Heart right ventricle (tissue), 16 donors: ENCODE measurements at places on chromosomes 16 and 17.

DNA sequence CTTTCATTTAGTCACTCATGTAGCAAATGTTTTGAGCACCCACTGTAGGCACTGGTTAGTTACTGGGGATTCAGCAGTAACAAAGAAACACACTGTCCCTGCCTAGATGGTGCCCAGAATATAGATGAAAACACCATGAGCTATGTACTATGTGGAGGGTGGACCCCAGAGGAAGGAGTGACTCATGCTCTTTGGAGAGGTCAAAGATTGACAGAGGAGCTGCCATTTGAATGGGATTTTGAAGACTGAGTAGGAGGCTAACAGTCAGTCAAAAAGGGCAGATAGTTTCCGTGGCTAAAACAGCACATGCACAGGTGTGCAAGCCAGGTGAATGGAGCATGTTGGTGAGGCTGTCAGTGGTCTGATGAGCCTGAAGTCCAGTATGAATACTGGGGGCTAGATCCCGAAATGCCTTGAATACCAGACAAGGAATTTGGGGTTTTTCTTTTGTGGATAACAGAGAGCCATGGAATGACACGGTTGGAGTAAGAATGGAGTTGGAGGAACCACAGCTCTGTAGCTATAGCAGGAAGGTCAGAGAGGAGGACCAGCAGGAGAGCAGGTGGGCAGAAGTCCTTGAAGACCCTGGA lies 6.1 kb downstream of the IL21R start:
- peaks cover 6% of the 10 kb centered on the region for H3K27me3 ChIP-seq
- no peaks in the 10 kb centered on the region for H3K4me1 ChIP-seq
- no peak overlapping the region for H3K27ac ChIP-seq
- no peaks in the 10 kb centered on the region for H3K36me3 ChIP-seq
- DNase-seq, result no peak
- H3K4me3 ChIP-seq, result no peak overlapping the region

GRCh38 chr17:49210158-49211029 lies at the start of the genes ABI3 and GNGT2:
TSS of gene ABI3 (plus strand) at chr17:49210707. CDS start at chr17:49210725, 18 bp downstream.
TSS of gene GNGT2 (minus strand) at chr17:49210574. CDS start at chr17:49207422, 3,152 bp downstream.
- no peaks in the 10 kb centered on the region for H3K27me3 ChIP-seq
- peaks cover 38% of the 10 kb centered on the region for H3K4me1 ChIP-seq
- peak; percentile 41 for DNase-seq

GRCh38 chr17:70956726-70957125 lies 787.4 kb downstream of the KCNJ2 start:
- H3K4me3 ChIP-seq, result no peak overlapping the region
- H3K27ac ChIP-seq, result no peak overlapping the region
- no peaks in the 10 kb centered on the region for H3K4me1 ChIP-seq
- DNase-seq, result no peak
- no peaks in the 10 kb centered on the region for H3K27me3 ChIP-seq

GRCh38 chr16:63695347-63695746 lies 1426.5 kb downstream of the CDH11 start:
- no peak overlapping the region for H3K4me3 ChIP-seq
- H3K27me3 ChIP-seq, result no peaks in the 10 kb centered on the region
- H3K36me3 ChIP-seq, result no peaks in the 10 kb centered on the region
- no peak for DNase-seq
- no peak overlapping the region for H3K27ac ChIP-seq

DNA sequence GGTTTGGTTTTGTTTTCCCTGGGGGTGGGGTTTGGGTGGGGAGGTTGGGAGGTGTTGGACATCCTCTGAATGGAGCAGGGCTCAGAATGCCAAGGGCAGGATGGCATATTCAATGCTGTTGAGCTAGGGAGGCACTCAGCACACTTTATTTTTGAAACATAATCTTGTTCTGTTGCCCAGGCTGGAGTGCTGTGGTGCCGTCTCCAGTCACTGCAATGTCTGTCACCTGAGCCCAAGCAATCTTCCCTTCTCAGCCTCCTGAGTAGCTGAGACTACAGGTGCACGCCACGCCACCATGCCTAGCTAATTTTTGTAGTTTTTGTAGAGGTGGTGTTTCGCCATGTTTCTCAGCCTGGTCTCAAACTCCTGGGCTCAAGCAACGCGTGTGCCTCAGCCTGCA lies 186.1 kb downstream of the RPTOR start:
- H3K4me1 ChIP-seq, result peaks cover 5% of the 10 kb centered on the region
- DNase-seq, result no peak
- peaks cover 14% of the 10 kb centered on the region for H3K36me3 ChIP-seq
- no peak overlapping the region for H3K27ac ChIP-seq
- H3K27me3 ChIP-seq, result no peaks in the 10 kb centered on the region
- no peak overlapping the region for H3K4me3 ChIP-seq
